ENCODE measurements at places on chromosomes 2 and 18.

- no peak for DNase-seq
These were observed 67.3 kb upstream of the TNP1 start for GRCh38 chr2:216927163-216927562.

DNA sequence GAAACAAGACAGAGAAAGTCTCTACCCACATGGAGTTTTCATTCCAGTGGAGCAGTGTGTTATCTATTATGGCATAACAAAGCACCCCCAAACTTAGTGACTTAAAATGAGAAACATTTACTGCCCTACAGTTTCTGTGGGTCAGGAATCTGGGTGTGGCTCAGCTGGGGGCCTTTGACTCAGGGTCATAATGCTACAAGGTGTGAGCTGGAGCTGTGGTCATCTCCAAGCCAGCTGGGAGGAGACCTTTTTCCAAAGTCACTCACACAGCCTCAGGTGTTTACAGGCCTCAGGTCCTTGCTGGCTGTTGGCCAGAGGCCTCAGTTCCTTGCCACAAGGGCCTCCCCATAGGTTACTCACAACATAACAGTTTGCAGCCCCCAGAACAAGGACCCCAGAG, 169.2 kb downstream of the ETAA1 start:
- no peak for DNase-seq

- DNase-seq: no peak
These were observed at the start of gene GULP1 for GRCh38 chr2:188291617-188292347. Gene GULP1 (plus strand): TSS chr2:188291874. CDS start chr2:188477703, 185,829 bp downstream.

GRCh38 chr2:11658208-11659114, 11.5 kb downstream of the NTSR2 start:
- DNase-seq: no peak

- no peak for DNase-seq
These were observed 70.3 kb upstream of the DOCK10 start for GRCh38 chr2:225112362-225113126.

Measured in CD4-positive, alpha-beta memory T cell (primary cell).